ENCODE measurements at places on chromosomes 6 and 20.

DNA sequence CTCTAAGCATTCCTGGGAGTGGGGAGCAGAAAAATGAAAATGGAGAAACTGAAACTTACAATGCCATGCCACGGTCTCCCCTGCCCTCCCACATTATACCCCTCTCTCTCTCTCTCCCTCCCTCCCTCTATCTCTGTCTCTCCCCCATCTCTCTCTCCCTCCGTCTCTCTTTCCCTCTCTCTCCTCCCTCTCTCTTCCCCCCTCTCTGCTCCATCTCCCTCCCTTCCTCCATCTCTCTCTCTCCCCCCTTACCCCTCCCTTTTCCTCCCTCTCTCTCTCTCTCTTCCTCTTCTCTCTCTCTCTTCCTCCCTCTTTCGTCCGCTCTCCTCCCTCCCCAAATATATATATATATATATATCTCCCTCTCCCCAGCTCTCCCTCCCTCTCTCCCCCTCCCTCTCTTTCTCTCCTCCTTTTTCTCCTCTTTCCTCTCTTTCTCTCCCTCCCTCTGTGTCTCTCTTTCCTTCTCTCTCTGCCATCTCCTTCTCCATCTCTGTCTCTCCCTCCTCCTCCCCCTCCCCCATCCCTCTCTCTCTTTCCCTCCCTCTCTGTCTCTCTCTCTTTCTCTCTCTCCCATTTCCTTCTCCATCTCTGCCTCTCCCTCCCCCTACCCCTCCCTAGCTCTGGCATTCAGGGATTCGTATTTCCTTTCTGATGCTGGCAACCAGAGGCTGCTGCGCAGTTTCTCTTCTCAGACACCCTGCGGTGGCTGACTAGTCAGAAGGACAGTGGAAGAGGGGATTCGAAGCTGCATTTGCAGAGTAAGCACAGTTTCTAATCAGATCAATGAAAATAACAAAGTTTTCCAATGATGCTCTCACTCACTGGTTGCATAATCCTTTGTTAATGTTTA, 13.9 kb upstream of the VAPB start:
- no peak for DNase-seq

DNA sequence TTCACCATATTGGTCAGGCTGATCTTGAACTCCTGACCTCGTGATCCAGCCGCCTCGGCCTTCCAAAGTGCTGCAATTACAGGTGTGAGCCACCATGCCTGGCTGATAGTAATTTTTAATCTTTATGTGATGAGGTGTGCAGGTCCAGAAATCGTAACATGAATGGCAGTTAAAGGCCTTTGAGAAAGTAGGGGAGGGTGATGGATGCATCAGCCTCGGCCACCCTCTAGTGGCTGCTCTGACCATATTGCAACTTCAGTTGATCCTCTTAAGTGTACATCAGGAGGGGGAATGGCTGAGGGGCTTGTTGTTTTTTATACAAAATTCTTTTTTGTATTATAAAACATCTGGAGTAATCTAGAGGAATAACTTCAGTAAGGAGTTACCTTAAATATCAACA, 193.0 kb downstream of the ZFAND3 start:
- DNase-seq = no peak

DNA sequence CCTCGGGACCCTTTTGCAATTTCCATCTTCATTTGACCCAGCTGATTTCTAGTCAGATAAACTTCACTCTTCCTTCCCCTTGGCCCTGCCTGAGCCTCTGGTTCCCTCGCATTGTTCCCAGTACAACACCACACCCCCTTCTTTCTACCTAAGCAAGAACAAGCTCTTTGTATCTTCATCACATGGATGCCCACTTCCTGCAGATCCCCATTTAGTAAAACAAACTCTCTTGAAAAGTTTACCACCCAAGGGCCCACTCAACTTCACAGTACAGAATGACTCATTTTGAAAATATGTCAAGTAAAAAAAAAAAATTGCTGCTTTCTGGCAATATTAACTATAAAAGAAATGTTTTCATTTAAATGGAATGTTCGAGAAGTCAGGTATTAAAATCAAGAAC, 5.2 kb downstream of the FAXC start:
- DNase-seq = no peak

- no peak for DNase-seq
Observed at GRCh38 chr6:49668083-49668511, 31.5 kb upstream of the RHAG start.

GRCh38 chr6:8182902-8183665, 80.7 kb upstream of the EEF1E1 start:
- peak; percentile 58 for DNase-seq

- no peak for DNase-seq
Observed at GRCh38 chr20:54107600-54108325, 37.4 kb upstream of the BCAS1 start.

GRCh38 chr6:44820321-44820720, 432.8 kb downstream of the CDC5L start:
- DNase-seq = no peak

DNA sequence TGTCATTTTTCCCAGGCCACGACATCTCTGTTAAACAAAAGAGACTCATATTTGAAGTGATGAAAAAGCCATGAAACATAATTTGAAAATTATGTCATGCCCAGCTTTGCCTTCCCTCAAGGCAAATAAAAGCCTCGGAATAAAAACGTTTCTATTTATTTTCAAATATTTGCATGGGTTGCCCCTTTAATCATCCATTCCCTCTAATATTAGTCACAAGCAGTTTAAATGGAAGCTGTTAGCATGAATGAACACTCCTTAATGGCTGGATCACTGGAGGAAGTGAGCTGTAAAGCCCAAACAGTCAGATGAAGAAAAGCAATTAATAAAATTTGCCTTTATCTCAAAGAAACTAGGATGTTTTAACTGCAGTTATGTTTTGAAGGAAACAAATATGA, 69.3 kb upstream of the STMND1 start:
- DNase-seq = no peak

DNA sequence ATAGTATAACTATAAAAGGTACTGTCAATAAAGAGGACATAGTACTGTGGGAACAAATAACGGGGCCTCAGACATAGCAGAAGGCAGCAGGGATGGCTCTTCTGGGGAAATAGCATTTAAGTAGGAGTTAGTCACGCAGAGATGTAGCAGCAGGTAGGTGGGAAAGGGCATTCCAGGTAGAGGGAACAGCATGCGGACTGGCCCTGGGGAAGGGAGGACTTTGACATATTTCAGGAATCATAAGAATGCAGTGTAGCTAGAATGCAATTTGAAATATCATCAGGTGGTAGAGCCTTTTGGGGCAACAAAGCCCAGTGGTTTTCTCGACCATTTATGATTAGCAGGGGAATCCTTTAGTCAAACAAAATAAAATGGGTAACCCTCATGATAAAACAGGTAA, 191.1 kb downstream of the SLC24A3 start:
- DNase-seq = no peak

DNA sequence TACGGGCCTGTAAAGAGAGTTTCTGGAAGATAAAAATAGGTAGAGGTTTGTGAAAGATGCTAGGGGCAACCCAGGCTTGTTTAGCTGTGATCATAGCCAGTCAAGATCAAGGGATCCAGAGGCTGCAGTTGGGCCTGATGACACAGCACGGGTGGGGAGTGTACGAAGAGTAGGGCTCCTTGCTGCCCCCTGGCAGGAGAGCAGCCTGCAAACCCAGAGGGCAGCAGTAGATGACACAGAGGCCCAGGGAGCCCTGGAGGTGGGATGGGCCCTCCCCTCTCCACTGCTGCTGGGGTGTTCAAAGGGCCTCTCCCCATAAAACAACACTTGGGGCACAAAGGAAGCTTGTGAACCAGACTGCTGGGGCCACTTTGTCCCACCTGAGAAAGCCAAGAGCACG, 47.2 kb downstream of the VEGFA start:
- DNase-seq = no peak

DNA sequence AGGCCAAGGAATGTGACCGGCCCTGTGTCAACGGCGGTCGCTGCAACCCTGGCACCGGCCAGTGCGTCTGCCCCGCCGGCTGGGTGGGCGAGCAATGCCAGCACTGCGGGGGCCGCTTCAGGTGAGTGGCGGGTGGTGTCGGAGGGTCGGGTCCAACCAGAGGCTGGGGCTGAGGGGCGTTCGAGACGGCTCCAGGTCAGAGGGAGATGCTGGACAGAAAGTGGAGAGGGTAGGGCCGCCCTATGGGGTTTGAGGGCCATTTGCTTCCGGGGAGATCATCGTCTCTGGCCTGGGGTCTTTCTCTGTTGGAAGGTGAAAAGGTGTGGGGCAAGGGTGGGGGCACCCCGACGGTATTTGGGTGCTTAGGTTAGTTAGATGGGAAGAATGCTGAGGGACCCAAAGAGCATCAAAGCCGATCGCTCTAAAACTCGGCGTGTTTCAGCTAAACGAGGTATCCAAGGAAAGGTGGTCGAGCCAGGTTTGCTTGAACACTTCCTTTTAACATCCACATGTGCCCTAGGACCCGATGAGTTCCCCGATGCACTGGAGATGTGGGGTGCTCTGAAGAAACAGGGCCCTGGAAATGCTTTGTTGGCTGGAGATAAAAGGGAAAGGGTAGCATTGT, 691 bp downstream of the ATRN start:
- DNase-seq = no peak

DNA sequence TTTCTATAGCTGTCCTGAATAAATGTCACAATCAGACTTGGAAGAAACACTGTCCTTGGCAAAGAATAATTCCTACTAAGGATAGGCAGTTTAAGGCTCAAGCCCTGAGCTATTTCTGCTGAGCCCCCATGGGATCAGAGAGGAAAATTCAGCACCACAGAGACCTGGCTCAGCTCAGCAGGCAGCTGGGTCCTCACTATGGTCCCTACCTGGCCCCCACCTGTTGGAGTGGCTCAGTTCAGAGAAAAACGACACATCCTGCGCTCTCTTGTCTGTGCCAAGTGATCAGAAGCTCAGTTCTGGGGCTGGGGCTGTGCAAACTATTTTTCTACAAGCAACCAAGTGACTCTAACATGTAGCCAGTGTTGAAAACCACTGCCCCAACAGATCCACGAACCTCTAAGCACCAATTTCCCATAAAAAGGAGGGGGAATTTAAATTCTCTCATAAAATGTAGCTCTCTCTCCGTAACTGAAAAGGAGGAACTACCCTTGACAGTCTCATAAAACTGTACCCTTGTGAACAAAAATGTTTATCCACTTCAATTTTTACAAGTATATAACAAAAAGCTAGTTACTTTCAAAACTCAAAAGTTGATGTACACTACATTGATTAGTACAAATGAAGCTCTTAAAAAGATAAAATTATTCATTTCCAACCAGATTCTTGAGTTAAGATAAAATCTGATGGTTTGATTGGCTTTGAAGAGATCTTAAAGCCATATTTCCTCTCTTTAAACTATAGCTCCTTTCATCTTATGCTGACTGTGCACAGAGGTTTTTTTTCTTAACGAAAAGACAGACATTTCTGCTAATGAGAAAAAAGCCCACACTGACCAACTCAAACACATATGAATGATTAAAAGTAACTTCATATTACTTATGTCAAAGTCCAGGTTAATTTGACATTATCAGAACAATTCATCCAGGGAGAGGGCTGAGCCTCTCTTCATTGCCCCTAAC, 52.0 kb downstream of the KIF13A start:
- DNase-seq = no peak

GRCh38 chr6:160077526-160077925, 44.1 kb upstream of the SLC22A1 start:
- DNase-seq = no peak

DNA sequence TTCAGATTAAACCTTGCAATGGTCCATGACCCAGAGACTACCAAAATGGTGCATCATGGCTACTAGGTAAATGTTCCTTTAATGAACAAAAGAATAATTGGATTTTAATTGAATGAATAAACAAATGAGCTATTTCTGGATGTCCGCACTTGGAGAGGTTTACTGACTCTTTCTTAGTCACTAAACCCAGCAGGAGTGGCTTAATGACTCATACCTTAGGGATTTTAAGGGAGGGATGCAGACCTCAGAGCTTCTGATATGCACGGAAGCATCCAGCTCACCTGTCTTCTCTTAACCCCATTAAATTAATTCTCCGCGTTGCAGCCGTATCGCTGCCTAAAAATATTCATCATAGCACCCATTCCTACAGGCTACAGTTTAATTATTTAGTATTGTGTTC, 970.0 kb upstream of the SLC35B3 start:
- DNase-seq = no peak

DNA sequence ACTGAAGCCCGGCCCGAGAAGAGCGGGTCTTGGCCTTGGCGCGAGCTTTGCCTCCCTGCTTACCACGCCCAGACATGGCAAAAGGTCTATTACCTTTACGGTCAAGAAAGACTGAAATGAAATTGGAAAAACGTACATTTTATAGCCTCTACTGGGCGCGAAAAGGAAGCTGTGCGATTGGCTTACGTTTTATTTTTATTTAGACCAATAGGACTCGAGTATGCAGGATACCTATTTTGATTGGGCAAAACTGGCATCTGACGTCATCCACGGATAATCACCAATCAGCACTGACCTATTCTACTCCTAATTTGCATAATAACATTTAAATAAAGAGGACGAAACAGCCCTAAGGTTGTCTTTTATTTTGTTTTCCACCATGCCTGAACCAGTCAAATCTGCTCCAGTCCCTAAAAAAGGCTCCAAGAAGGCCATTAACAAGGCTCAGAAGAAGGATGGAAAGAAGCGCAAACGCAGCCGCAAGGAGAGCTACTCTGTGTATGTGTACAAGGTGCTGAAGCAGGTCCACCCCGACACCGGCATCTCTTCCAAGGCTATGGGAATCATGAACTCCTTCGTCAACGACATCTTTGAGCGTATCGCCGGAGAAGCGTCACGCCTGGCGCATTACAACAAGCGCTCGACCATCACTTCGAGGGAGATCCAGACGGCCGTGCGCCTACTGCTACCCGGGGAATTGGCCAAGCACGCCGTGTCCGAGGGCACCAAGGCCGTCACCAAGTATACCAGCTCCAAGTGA, 97.4 kb downstream of the OR2B2 start:
- peak; percentile 85 for DNase-seq
